ENCODE measurements at places on chromosomes 1 and 21.

DNA sequence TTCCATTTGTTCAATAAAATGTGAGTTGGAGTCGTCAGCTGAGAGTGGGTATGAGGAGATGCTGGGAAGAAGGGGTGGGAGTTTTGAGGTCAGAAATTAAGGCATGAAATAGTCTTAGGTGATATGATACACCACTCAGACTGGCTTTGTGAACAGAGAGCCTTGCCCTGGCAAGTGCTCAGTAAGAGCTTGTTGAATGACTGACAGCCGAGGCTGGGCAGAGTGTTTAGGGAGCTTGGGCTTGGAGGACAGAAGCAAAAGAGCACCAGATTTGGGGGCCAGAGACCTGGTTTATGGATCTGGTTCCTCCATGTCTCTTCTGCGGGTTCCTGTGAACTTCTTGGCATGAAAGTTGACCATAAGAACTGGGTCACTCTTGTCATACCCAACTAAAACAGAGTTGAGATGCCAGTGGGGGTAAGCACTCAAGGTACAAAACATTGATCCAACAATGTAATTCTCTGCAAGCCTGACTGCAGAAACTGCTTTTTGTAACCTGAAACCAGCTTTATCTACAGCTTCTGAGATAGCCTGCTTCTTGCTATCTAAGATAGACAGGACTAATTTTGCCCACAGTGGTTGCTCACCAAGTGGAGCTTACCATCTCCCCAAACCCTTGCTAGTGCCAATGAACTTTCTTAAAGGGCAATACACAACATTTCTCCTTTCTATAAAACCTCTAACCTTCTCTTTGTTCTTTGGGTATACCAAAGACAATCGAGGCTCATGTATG, 126.4 kb downstream of the TENT5C start:
- no peak for DNase-seq

- DNase-seq = peak; percentile 33
Observed at GRCh38 chr21:38156200-38156599, 100.6 kb upstream of the KCNJ15 start.

- DNase-seq = peak; percentile 29
Observed at GRCh38 chr1:8816831-8817411, 519 bp downstream of the RERE start.

DNA sequence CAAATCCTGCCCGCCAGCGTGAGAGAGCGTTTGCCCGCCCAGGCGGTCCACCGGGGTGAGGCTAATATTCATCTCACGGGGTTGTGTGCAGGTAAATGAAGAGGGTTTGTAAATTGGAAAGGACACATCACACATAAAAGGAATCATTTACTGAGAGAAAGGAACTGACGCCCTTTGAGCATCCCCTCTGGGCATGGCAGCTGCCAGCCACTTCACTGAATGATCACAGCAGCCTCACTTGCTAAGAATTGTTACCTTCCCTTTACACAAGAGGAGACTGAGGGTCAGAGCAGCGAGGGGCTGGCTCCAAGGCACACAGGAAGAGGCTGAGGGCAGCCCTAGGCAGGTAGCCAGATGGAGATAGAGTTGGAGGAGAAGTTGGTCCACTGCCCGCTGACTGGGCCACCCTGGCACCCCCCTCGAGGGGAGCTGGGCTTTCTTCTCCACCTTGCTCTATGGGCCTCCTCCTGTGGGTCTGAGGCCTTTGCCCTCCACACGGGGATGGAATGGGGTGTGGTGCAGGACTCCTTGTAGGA, 96.0 kb downstream of the FOXD2 start:
- no peak for DNase-seq

DNA sequence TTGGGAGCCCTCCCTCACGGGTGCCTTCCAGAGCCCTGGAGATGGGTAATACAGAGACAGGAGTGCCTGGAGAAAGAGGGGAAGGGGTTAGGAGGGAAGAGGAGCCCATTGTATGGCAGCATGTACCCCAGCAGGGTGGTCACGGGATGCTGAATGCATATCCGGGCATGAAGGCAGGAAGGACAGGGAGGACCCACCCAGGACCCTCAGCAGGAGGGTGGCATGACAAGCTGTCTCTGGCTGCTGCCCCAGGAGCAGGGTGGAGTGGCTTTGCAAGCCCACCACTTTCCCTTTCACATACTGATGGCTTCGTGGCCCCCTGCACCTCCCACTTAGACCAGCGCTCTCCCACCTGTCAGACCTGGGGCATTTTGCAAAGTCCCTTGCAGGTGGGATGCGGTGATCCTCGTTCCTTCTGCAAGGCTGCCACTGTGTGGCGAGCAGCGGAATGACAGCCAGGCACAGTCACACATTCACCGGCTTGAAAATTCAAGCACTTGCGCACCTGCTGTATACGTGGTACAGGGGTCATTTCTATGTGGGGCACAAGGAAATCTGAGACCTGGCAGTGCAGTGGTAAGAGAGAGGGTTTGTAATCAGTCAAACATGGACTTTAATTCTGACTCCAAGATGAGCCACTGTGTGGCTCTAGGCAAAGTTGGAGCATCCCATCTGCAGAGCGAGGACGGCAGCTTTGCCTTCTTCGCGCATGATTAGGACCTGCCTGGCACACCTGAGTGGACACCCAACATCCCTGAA, 53.2 kb upstream of the TMEM51 start:
- DNase-seq = peak; percentile 80

- no peak for DNase-seq
Observed at GRCh38 chr1:247647864-247648263, 31.7 kb downstream of the OR13G1 start.

GRCh38 chr1:226882631-226883409, 12.4 kb downstream of the PSEN2 start:
- DNase-seq = peak; percentile 34

- no peak for DNase-seq
Observed at GRCh38 chr1:22809783-22810182, 99.1 kb downstream of the EPHB2 start.

- no peak for DNase-seq
Observed at GRCh38 chr1:232322162-232322734, 307.7 kb downstream of the SIPA1L2 start.

DNA sequence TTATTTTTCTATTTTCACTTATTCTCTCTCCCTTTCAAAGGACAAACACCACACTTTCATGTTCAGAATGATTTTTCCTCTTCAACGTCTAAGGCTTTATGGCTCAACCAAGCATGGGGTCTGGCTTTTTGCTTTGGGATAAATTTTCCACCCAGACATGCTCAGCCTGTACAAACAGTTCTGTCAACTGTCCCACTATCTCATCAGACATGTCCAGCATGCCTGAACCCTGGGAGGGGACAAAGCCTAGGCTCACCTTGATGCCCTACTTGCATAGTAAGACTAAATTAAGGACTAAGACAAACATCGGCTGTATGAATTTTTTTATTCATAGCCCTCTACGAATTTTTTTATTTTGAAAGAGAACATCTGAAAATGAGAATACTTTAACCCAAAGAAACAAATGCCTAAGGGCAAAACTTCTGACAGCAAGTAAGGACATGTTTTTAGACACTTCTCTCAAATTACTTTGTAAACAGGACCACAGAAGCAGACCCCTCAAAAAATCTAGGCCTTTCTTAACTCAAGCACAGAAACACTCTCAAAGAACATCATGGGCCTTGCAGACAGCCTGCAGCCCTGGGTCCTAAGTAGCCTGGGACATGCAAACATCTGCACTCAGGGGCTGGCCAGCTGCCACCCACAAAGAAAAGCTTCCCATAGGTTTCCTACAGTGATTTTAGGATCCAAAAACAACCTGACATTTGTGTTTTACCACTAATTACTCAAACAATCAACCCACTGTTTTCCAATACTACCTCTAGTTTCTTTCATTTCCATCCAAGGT, 72.3 kb upstream of the PALMD start:
- DNase-seq = no peak

GRCh38 chr1:167427848-167428247, 90.5 kb downstream of the CD247 start:
- DNase-seq = no peak

- no peak for DNase-seq
Observed at GRCh38 chr1:47164552-47164951, 25.3 kb downstream of the PDZK1IP1 start.

GRCh38 chr1:10724948-10725847, 71.2 kb downstream of the CASZ1 start:
- DNase-seq = peak; percentile 93

DNA sequence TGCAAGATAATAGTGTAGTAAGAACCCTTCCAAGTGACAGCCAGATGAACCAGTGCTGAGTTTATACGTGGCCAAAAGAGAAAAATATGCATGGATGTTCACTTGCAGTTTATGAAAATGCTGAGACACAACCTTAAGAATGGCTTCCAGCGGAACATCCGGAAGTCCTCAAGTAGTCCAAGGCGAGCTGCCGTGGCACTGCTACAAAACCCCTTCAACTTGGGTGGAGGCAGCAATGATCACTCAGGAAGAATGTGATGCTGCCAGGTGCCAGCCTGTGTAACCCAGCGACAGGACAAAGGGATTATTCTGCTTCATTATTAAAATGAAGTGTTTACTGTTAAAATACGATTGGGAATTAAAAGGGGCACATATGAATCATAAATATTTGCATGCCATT, 179.6 kb downstream of the RUNX1 start:
- DNase-seq = no peak

- DNase-seq = peak; percentile 49
Observed at GRCh38 chr1:204972426-204972825, 70.6 kb upstream of the CNTN2 start.

DNA sequence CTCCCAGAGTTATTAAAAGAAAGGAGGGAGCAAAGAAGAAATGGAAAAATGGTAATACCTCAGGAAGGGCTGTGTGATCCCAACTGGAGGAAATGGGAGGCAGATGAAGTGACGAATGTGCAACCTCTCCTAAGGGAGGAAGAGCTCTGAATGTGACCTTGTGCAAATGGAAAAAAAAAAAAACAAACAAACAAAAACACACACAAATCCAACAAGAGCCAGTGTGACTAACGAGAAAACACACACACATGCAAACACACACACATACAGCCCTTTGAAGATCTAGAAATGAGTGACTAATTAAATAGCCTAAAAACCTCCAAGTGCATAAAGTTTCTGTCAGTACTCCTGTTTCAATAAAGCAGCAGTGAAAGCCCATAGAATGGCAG, 49.0 kb downstream of the CCN1 start:
- no peak for DNase-seq

DNA sequence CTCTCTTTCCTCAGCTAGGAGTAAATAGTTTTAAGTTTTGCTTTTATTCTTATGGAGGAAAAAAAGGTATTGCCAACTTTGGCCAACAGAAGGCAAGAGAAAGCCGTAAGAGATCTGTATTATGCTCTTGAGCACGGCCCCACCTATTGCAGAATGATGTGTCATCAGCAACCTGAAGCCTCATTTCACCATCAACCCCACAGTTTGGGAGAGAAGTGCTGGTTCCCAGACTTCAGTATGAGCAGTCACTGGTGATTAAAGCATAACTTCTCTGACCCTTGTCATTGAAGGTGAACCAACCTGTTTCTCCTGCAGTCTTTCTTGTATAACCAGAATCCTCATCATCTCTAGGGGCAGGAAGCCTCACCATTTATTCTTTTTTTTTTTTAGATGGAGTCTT, 100.2 kb downstream of the SIPA1L2 start:
- DNase-seq = no peak

DNA sequence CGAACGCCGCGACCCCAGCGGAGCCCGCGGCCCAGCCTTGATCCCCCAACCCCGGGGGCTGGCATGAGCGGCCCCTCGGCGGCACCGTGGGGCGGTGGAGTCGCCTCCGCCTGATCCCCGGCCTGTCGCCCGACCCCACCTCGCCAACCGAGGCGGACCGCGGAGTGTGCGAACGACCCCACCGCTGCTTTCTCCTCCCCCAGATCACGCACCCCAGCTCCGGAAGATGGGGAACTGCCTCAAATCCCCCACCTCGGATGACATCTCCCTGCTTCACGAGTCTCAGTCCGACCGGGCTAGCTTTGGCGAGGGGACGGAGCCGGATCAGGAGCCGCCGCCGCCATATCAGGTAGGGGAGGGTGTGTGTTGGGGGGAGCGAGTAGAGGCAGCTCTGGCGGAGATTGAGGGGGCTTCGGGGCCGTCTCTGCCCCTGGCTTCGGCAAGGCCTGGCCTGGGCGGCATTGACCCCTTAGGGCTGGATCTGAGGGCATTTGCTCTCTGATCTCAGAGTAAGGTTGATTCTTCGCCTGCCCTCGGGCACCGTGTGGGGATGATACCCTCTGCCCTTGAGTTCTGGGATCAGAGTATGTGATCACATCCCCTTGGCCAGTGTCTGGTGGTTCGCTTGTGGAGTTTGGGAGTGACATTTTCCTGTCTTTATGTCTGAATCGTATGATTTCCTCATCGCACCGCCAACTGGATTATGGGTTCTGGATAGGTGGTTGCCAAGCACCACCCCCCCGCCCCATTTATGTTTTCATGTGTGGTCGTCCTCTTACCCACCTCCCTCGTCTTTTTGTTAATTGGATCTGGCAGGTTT, 668 bp downstream of the RNF11 start:
- DNase-seq = peak; percentile 49

DNA sequence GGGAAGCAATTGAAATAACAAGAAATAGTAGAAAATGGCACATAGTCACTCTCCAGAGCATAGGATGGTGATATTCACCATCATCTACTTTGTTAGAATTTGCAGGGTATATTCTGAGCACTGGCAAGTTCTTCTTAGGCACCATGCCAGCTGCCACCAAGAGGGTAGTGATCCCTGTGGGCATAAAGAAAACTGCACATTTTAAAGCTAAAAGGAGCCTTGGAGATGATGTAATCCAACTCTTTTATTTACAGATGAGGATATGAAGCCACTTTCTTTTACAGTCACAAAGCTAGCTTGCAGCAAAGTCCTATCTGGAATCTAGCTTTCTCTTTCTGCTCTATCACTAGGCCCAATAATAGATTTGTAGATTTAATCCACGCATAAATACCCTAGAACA, 69.0 kb downstream of the PTGER3 start:
- DNase-seq = no peak

DNA sequence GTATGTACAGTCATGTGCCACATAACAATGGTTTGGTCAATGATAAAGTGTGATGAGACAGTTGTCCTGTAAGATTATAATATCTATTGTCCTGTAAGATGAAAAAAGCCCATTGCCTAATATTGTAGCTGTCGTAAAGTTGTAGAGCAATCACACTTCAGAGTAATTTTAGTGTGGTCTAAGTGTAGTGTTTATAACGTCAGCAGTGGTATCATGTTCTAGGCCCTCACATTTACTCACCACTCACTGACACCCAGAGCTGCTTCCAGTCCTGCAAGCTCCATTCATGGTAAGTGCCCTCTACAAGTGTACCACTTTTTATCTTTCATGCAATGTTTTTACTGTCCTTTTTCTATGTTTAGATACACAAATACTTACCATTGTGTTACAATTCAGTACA, 259.9 kb upstream of the RAB4A start:
- DNase-seq = no peak

GRCh38 chr1:176767714-176768136, 304.8 kb downstream of the PAPPA2 start:
- no peak for DNase-seq

DNA sequence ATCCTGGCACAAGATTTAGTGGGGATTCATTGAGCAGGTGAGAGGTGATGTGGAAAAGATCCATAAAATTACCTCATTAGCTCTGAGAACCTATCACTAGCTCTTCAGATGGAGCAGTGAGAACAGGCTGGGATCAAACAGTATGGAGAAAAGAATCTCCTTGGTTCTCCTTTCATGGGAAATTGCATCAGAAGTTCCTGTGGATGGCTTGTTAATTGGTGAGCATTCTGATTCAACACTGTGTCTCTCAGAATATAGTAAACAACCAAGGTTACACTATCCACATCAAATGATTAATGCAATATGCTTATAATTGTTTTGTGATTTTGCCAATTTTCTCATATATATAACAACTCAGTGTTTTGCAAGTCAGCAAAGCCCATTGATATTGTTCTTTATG, 8.3 kb upstream of the CD55 start:
- no peak for DNase-seq
